ENCODE measurements at places on chromosomes 5 and 9.
A peak's percentile ranks its signal among the peaks of the same experiment; 100 is the strongest.

DNA sequence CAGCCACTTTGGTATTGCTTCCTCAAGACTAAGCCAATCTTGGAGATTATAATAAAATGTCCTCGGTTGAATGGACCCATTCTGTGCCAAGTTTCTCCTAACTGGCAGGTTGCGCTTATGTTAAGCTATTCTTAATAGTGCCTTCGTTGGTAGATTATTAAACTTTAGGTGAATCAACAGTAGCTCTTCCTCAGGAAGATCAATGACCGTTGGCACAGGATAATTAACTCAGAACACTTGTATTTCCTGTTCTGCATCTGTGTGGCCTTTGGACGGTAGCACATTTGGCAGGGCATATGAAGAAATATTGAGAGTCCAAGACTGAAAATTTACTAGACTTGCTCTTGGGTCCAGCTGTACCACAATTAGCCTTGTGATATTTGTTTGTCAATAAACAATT lies 402.9 kb downstream of the MLLT3 start:
- DNase-seq = no peak

GRCh38 chr5:72841756-72842535 lies 25.5 kb downstream of the TNPO1 start:
- no peak for DNase-seq

DNA sequence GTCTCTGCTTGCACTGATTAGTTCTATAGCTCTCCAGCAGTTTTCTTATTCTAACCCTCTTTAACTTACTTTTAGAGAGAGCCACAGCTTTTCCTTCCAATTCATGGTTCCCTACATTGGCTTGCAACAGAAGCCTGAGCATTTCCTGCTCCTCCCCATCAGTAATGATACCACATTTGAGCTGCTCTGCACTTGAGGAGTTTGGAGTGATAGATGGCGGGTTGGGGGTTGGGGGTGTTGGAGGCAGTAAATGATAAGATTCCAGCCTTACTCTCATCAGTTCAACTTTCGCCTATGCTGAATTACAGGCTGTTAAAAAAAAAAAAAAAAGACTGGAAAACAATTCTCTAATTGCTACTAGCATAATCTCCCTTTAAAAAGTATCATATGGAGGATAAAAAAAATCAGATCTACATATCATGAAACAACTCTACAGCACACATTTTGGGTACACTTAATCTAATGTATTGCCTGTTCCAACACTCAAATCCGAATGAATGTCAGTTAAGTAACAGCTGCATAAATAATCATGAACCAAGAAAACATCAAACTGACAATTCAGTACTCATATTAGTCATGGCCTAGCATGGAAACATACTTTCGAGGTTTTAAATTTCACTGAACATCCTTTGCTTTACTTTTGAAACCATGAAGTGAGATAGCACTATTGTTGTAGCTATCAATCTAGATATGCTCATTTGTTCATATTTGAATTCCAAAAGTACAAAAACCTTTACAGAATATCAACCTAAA lies 224.7 kb downstream of the NFIB start:
- no peak for DNase-seq

DNA sequence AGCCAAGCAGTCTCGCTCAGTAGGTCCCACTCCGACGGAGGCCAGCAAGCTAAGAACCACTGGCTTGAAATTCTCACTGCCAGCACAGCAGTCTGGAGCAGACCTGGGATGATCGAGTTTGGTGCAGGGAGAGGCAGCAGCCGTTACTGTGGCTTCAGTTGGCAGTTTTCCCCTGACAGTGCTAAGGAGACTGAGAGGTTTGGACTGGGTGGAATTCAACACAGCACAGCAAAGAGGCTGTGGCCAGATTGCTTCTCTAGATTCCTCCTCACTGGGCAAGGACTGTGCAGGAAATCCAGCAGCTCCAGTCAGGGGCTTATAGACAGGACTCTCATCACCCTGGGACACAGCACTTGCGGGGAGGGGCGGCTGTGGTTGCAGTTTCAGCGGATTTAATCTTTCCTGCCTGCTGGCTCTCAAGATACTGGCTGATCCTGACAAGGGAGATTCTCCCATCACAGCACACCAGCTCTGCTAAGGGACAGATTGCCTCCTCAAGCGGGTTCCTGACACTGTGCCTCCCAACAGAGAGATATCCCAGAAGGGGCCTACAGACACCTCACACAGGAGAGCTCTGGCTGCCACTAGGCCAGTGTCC lies 122.1 kb downstream of the YIPF5 start:
- no peak for DNase-seq

DNA sequence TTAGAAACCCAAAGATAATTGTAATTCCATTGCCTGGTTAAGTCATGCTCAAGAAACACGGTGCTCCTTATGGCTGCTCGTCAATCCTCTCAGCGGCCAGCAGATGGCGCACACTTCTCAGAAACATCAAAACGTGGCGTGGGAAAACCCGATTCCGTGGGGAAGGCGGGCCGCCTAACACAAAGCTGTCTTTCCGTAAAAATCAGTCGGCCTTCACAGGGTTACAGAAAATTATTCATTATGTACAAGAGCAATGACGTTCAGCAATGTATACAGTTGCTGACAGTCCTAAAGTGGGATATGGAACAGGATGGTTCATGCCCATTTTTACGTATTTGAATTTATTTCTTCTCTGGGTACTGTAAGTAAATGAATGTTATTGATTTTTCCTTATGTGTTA lies 83.5 kb downstream of the PDE4D start:
- DNase-seq = peak; percentile 60

DNA sequence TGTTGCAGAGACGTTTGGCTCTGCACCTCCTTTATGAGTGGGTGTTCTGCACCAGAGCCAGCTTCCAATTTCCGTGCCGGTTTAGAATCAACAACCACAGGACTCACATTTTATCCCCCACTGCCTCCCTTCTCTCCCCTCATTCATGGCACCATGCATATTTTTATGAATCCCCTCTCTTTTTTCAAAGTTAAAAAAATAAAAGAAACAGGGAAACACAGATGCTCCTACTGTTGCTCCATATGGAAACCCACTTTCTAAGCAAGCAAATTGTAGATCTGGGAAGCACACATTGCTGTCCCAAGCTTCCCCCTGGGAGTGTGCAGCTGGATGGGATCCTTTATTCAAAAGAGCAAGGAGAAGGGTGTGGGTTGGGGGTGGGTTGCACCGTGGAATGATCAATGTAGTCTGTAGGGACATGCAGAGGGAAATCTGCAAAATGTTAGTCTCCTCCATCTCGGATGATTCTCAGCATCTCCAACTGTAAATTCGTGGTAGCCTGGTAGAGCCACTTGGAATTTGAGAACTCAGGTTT lies 410.0 kb upstream of the ADAMTSL1 start:
- DNase-seq = no peak

- DNase-seq = no peak
These were observed 86.7 kb upstream of the ICE1 start for GRCh38 chr5:5335700-5336264.

DNA sequence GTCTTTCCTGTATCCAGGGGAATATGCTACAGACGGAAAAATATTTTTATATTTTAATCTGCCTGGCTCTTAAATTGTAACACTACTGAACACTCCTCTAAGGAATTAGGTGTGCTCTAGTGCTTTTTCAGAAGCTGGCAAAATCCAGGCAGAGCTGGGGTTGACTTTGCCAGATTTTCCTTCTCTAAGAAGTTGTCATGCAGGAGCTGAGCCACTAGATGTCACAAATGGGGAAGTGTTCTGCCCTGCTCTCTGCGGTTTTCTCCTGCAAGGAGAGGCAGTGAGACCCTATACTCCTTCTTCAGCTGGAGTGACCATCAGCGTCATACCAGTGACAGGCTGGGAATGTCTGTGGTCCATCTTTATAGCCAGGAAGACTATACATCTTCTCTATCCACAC lies 112.5 kb downstream of the HAPLN1 start:
- DNase-seq = no peak

GRCh38 chr9:93930070-93930469 lies 25.1 kb downstream of the BARX1 start:
- DNase-seq = no peak

GRCh38 chr5:110002652-110003051 lies 312.9 kb downstream of the MAN2A1 start:
- no peak for DNase-seq

GRCh38 chr9:121301881-121302286 lies 33.9 kb downstream of the GSN start:
- DNase-seq = no peak

DNA sequence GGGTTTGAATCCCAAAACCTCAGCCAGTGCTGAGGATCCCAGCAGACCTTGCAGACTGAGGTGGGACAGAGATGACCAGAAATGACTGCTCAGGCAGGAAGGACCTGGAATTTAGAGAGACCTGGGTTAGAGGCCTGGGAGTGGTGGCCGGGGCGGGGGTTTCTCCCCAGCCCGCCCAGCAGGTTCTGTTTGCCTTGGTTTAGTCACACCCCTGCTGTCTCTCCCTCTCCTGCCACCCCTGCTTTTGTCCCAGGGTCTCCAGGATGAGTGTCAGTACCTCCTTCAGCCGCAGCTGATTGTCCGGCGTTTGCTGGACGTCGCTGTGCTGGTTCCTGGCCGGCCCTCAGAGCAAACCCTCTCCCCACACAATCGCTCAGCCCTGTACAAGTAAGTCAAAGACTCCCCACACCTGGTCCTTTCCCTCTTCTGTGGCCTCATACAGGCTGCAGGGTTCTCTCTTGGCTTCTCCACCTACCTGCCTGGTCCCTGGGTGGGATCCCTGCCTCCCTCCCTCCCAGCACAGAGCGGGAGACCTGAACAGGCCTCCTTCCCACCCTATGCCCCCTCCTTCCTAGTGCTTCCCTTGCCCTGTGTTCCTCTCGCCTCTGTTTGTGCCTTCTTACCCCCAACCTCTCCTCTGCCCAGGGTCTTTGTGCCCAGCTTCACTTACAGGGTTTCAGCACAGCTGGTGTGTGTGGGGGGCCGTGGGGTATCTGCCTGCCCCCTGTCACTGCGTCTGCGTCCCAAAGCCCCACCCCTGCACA lies 12.0 kb downstream of the TMEM8B start:
- no peak for DNase-seq

GRCh38 chr5:115450741-115451140 lies 93.8 kb downstream of the FEM1C start:
- no peak for DNase-seq

- DNase-seq = no peak
These were observed 426.7 kb downstream of the ZSWIM6 start for GRCh38 chr5:61758711-61759110.

DNA sequence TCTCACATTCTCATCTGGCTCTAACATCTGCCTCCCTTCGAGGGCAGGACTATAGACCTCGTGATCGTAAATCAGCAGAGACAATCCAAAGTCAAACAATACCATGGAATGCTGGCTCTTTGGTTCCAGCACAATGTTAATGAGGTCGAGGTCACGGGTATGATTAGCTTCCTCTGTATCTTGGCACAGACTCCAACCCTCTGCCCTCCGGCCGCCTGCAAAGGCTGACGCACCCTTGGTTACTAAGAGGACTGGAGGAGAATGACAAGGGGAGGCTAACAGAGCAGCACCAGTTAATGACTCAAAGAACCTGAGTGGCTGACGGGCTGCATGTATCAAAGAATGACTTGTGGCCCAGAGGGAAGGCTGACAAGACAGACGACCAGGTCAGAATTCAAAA lies 10.1 kb downstream of the LHFPL2 start:
- DNase-seq = no peak

DNA sequence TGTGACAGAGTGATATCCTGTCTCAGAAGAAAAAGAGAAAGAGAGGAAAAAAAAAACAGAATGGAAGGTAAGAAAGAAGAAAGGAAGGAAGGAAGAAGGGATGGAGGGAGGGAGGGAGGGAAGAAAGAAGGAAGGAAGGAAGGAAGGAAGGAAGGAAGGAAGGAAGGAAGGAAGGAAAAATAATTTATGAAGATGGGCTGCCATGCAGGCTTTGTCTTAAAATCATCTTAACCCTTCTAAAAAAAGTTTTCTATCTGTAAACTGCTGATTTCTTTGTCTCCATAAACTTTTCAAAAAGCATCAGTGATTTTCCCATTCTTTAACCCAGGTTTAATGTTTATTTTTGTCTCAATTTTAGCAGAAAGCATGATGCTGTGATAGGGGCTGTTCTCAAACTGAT lies 1154.1 kb upstream of the CDH6 start:
- DNase-seq = no peak

- DNase-seq = no peak
These were observed 14.7 kb upstream of the PWWP2A start for GRCh38 chr5:160133918-160134304.

DNA sequence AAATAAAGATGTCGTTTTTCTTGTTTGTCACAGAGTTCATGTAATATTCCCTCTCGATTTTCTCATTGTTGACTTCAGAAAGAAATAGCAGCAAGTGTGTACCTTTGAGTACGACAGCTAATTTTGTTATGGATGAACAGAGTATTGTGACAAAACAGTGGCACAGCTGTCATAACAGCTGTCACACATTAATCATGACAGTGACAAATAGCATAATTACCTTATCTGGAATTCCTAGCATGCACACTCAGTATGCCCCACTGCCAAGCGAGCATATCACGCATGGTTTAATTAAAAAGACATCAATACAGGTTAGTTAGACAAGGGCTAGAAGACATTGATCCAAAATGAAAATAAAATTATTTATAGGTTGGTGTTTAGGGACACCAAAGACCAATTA lies 375.1 kb downstream of the SPATA31D1 start:
- DNase-seq = no peak

- DNase-seq = no peak
These were observed 60.6 kb downstream of the AUH start for GRCh38 chr9:91301161-91301560.

GRCh38 chr9:14099737-14100136 lies 214.2 kb downstream of the NFIB start:
- DNase-seq = no peak

DNA sequence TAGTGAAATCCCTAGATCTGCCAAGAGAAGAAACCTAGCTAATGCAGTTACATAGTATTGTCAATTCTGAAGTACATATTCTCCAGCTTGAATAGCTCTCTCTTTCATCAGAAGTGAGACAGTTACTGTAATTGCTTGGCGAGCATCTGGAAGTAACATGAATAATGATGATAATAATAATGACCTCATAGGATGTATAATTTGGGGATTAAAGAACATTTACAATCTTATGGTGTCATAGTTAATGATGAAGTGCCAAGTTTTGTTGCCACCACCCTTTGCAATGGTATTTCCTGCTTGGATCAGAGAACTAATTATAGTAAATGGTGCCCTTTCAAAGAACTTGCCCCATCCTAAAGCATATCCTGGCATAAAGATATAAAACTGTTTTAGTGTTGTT lies 201.4 kb downstream of the ADAMTSL1 start:
- no peak for DNase-seq

- DNase-seq = no peak
These were observed 14.7 kb upstream of the SLC9A3 start for GRCh38 chr5:538801-539468.

- no peak for DNase-seq
These were observed 59.5 kb upstream of the FOXI1 start for GRCh38 chr5:170046241-170046640.
